ENCODE measurements at places on chromosomes 3 and 15.

DNA sequence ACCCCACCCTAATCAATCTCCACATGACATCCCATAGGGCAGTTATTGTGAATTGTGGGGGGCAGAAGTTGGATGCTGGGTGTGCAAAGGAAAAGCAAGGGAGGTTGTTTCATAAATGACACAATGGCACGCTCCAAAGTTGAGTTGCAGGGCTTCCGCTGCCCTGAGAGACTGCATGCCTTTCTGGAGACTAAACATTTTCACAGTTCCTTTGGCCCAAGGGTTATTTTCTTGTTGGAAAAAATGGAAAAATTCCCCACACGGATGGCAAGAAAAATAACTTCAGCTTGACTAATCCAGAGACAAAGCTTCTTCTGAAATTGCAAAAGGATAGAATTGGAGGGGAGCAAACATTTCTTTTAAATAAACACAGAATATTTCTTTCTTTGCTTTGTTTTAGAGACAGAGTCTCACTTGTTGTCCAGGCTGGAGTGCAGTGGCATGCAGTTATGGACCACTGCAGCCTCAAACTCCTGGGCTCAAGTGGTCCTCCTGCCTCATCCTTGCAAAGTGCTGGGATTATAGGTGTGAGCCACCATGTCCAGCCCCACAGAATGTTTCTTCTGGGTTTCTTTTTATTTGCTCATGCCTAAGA is 19.1 kb upstream of the TPM1 start:
- DNase-seq: no peak

- no peak for DNase-seq
Observed at GRCh38 chr3:82055792-82056191, 294.3 kb upstream of the GBE1 start.

DNA sequence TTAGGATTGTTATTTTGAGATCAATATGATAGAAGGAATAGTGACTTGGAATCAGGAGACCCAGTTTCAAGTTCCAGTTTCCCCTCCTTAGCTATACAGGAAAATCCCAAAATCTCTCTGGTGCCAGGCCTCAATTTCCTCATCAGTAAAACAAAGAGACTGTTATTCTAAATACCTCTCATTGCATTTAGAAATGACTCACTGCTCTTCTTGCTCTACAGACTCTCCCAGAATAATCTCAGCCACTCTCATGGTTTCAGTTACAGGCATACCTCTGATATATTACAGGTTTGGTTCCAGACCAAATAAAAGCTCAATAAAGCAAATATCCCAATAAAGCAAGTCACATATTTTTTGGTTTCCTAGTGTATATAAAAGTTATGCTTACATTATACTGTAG is 28.3 kb downstream of the IMPG2 start:
- DNase-seq: no peak

- no peak for DNase-seq
Observed at GRCh38 chr15:80749589-80749988, 29.6 kb upstream of the CEMIP start.

- no peak for DNase-seq
Observed at GRCh38 chr15:45157974-45158373, 28.2 kb downstream of the DUOX1 start.

DNA sequence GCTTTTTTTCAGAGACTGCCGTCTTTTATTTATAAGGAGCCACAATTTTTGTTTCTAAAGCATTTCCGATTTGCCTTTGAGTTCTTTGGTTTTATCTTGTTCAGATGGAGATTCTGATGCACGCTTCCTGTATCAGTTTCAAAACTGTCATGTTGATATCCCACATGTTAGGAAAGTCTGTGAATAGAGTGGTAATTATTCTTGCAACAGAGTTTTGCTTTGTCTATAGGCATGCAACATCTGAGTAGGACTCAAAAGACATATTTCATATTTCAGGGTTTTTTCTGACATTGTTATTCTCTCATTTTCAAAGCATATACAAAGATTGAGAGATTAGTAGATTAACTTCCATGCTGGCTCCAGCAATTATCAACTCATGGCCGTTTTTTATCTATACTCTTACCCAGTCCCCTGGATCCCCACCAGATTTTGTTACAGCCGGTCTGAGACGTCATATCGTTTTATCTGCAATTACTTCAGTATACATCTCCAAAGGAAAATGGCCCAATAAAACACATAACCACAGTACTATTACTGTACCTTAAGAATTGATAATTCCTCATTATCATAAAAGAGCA is 22.4 kb downstream of the PAQR5 start:
- no peak for DNase-seq

- DNase-seq: no peak
Observed at GRCh38 chr3:123064914-123065313, 1.9 kb upstream of the PDIA5 start.

DNA sequence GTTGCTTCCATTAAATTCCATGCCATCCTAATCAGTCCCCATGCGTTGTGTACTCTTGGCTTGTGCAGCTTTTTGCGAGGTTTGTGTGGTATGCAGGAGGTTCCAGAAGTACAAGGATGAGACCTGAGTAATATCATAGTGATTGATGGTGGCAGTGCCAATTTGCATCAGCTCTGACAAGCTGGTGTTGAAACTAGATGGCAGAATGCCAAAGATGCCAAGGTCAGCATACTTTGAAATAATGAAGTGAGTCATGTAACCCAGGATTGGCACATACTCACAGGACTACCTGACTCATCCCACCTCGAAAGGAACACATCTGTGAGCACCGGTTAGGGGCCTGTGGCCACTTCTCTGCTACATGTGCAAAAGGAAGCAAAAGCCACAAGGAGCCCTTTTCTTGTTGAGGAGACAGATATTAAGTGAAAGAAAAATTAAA is 14.3 kb downstream of the KAT2B start:
- peak; percentile 77 for DNase-seq

DNA sequence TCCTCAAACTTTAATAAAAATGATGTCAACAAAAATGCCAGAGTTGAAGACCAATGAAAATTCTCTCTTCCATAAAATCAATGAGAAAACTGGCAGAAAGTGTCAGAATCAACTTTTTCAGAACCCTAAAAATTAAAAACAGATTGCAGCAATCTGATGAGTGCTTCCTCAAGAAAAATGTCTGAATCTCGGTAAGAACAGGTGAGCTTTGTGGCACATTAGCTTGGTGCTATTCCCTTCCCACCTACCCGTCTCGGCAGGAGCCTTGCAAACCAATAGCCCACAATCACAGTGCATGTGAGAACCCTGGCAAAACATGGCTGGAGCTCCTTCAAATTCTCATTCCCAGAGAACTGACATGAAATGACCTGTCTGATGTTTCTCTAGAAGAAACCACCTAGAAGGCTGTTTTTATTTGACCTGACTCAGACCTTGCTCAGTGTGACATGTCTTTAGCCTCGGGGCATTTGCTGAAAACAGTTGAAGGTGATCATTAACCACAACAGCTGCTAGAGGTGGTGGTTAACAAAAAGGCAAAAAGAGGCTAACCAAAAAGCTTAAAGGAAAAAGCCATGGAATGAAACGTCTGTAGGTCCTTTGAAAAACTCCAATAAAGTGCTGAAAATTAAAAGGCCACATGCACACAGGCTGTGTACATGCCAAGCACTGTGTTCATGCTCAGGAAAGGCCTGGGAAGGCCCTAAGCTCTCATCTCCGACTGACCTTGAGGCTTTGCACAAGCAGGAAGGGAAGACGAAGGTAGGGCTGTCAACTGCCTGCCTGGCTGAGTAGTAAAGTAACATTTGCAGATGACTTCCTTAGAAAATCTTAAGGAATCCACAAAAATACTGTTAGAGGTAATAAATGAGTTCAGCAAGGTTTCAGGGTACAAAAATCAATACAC is 253.0 kb upstream of the NSMCE3 start:
- DNase-seq: no peak
